ENCODE measurements at places on chromosomes 5 and 9.

GRCh38 chr5:168883281-168883741, 304.1 kb upstream of the PANK3 start:
- DNase-seq = no peak

- DNase-seq = no peak
These were observed 268.0 kb upstream of the MVB12B start for GRCh38 chr9:126058591-126058990.

GRCh38 chr9:137279741-137280473, 2.4 kb downstream of the TOR4A start:
- DNase-seq = no peak

DNA sequence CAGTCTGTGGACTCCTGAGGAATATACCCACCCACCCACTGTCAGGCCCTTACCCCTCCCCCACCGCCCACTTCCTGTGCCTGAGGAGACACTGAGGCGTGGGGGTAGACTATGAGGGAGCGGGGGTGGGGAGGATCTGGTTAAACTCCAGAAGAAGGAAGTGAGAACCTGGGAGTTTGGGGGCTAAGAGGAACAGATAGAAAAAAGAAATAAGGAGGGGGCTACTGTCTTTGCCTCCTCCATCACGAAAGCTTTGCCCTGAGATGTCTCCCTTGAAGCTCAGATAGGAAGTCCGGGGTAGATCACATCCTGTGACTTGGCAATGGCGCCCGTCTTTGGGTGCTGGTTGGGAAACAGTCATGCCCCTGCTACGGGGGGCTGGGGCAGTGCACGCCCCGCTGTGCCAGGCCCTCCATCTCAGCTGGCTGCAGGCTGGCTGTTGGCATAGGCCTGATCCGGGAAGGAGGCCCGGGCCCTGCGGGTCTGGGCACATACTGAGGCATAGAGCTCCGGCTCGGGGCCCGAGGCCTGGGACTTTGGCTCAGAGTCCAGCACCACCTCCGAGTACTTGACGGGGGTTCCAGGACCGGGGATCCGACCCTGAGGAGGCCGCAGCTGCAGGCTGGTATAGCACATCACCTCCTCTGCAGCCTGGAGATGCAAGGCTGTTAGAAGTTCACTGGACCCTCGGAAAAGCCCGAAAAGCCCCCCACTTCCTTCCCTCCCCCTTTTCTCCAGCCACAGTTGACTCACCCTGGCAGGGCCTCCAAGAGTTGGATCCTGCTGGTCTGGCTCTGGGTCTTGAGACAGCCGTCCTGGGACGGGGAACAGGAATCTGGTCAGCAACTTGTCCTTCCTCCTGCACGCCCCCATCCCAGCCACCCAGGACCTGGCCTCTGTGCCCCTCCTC, 1.0 kb downstream of the SIT1 start:
- no peak for DNase-seq

DNA sequence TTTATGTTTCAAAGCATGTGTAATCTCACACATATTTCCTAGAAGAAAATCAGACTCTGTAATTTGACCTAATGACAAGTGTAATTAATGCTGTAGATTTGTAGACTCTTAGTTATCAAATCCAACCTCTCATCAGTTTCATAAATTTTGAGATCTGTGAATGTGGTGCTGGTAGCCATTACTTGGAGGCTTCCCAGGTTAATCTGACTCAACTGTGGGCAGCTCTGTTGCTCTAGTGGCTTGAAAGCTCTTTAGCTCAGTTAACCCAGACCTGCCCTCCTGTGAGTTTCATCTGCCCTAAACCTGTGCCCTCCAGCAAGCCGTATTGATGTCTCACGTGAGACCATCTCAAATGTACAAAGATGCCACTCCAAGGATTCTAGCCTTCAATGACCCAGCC, 323.4 kb downstream of the FBXL7 start:
- DNase-seq = no peak

- no peak for DNase-seq
These were observed 263.5 kb downstream of the ARHGAP26 start for GRCh38 chr5:143033535-143034250.

DNA sequence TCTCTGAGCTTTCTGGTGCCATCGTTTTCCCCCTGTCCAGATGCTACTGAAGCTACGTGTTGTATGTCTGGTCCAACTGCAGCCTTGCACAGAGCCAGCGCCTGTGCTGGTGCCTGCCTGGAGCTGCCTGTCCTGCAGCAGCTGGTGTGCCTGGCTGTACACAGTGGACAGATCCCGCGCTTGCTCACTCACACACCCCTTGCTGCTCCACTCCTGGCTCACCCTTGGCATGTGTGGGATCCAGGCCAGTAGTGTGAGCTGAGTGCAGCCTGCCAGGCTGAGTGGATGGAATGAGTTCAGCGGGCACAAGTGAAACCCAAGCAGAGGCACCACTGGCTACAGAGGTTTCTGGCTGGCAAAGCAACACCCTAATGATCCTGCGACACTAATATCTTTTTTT, 40.4 kb downstream of the FER start:
- no peak for DNase-seq

DNA sequence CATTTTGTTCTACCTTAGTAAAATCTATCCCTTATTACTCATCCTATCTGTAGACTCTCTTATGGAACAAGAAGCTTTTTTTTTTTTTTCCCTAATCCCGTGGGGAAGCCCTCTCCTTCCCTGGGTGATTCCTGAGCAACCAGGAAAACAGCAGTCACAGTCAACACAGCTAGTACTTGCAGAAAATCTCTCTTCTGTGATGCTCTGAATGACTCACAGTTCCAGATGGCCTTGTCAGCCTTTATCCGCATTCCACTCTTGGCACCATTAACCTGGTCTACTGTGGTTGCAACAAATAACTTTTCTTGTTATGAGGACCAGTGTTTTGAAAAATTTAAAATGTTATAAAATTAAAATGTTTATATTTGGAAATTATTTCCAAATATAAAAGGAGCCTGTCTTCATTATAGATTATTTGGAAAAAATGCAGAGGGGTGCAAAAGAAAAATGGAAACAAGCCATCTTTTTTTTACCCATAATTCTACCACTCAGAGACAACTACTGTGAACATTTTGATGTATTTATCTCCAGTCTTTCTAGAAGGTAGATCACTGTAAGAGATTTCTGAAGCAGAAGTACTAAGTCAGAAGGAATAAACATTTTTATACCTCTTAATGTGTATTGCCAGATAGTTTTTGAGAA, 486.7 kb downstream of the RAB3C start:
- DNase-seq = no peak

GRCh38 chr5:123871373-123871772, 359.4 kb downstream of the CSNK1G3 start:
- no peak for DNase-seq

DNA sequence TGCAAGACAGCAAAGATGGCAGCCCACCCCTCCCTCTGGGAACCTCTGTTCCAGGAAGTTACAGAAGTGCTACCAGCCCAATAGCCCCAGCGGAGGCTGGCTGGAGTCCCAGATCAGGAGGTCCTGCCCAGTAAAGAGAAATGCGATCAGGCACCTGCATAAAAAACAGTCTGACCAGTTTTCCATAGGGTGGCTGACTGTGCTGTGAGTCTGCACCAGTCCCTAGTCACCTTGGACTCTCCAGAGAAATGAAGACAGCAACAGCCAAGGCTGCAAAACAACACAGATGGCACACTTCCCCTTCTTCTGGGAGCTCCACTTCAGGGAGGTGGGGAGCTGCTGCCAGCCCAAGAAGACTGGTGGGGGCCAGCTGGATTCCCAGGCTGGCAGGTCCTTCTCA, 265.5 kb upstream of the PCSK5 start:
- DNase-seq = no peak

- no peak for DNase-seq
These were observed 20.2 kb downstream of the RECK start for GRCh38 chr9:36056896-36057295.

DNA sequence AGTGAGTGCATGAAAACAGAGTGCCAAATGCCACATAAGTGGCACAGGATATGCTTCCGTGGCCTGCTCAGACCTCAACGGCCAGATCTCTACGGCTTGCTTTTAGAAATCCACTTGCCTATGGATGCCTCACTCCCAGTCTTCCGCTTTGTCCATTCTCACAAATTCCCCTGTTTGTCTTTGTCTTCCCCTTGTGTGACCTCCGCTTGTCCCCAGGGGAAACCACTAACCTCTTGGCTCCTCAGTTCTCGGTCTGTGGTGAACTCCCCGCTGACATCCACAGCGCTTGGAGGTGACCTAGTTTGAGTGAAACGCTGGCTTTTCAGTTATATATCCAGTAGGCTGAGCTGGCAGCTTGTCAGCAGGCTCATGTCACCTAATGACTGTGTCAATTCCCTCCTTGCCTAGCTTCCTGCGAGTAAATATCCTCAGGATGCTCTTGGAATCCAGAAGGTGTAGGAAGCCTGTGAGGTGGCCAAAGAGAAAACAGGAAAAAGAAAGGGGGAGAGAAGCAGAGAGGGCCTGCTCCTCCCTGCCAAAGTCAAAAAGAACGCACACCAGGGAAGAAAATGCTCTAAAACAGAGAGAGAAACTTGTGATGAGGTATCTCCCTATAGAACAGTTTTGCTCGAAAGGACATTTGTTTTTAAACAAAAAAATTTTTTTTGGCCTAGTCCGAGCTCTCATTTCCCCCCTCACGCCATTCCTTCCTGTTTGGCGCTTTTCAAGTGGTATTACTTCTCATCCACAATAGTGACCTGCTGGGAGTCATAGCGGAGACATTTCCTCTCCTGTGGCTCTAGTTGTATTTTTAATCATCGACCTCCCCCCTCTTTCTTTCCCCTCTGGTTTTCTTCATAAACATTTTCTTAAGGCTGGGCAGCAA, 101.6 kb upstream of the SPRY4 start:
- no peak for DNase-seq

GRCh38 chr5:43649256-43649655, 46.3 kb downstream of the NNT start:
- DNase-seq = no peak

DNA sequence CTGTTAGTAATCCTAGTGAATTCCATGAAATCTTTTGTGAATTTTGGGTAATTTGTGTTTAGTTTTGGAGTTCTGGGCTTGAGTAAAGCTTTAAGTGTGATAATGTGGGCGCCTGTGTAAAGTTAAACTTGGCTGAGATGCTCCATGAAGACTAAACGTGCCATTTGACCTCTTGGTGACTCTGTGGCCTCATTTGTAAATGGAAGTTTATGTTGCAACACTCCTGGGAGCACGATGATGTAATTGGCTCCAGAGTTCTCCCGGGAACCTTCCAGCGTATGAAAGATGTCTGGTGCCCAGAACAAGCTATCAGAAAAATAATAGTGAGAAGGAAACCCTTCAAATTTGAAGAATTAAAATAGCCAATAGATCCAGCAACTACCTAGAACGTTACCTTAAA, 981.2 kb downstream of the TLE4 start:
- DNase-seq = no peak

GRCh38 chr5:62627121-62627520, 48.5 kb downstream of the LRRC70 start:
- DNase-seq = no peak

DNA sequence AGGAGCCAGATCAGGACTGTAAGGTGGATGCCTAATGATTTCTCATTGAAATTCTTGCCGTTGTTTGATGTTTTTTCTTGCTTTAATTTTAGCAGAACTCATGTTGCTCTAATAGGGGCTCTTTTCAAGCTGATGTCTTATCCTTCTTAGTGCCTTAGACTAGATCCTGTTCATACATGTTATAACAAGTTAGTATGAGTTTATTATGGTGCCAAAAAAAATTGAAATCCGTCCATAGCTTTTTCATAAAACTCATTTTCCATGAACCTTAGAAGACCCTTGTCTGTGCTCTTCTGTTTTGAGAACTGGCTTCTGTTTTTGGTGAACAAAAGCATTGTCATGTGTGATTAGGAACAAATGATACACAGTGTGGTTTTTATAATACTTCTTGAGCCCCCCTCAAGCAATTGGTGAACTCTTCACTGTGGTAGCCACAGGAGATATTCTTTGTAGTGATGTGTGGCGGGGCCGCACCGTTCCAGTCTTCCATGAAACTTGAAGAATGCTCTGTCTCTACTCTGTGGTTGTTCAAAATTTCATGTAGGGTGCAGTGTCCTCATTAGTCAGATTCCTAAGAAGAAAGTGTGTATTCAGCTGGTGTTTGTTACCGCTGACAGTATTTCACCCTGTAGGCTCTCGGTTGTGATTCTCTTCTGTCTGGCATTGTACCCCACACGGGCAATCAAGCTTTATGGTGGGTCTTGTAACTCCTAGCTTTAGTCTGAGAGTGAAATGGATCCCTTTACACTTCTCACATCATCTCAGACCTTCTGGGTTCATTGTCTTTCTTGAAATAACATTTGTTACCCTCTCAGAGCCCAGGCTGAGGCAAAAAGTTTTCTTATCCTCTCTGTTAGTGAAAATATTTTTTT, 10.7 kb downstream of the OTULIN start:
- no peak for DNase-seq

DNA sequence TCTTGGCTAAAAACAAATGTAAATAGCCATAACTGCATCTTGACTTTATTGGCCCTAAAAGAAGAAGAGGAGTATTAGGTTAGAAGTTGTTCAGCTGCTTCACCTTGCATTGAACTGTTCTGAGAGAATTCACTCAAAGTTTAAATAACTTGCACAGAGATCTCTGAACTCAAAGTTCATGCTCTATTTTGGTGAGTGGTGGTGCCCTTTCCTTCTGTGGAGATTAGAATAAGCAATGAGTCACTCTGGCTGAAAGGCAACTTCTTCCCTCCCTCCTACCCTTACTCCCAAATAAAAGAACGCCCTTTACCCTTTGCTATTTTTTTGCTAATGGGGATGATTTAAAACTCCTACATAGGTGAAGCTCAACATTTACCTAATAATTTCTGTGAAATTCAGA, 48.9 kb downstream of the ERMP1 start:
- no peak for DNase-seq

- no peak for DNase-seq
These were observed 45.9 kb downstream of the TEK start for GRCh38 chr9:27154908-27155307.

DNA sequence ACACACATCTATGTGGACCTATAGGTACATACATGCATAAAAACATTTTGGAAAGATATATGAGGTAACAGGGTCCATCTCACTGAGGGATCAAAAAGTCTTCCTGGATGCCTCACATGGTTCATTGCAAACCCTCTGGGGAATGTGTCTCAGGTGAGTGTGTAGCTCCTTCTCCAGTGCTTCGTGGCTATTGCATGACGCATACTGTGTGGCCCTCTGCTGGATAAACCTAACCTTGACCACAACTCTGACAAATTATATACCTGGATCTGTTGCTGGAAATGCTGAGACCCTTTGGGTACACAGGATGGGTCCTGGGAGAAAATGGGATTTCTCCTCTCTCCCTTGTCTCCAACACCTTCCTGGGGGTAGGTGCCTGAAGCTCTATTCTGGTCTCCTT, 91.9 kb downstream of the JAKMIP2 start:
- DNase-seq = no peak

DNA sequence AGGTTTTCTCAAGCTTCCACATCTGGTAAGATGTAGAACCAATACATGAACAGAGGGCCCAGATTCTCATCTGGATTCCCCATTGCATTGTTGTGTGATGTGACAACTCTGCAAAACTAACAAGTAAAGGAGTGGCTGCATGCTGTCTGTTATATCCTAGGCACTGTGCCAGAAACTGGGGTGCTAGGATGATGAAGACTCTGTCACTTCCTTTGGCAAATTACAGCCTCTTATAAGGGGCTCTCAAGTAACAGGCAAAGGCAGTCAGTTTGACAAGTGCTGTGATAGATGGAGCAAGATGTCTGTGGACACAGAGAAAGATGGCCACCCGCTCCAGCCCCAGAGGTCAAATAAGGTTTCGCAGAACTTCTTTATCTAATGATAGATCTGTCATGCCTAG, 115.7 kb downstream of the PAPPA start:
- DNase-seq = no peak

Measured in cortex of kidney (tissue), 1 donor.